Neural progenitor cell (in vitro differentiated cells): ENCODE measurements at places on chromosomes 13 and 19.
A peak's percentile ranks its signal among the peaks of the same experiment; 100 is the strongest.

DNA sequence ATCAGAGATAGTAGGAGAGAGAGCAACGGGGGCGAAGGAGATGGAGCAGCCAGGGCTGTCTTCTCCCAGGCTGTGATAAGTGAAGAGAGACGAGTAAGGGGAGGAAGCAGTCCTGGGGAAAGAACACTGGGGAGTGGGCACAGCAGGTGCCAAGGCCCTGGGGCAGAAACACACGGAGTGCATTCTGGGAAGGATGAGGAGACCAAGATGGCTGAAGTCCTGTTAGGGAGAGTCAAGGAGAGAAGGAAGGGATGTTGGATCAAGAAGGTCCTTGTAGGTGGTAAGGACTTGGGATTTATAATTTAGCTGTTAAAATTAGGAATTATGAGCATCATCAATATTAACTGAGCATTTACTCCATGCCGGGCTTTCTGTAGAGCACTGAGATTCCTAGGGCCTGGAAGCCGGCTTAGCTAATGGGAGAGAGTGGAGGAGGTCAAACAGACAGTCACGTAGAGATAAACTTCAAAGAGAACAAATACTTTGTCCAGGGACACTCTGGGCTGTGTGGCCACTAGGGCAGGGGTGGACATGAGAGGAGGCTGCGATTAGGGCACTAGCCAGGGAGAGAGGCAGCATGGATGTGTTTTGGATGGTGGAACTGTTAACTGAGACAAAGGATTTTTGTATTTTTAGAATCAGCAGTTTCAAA, 134.2 kb upstream of the PEG3 start:
- DNase-seq: no peak

GRCh38 chr19:53915000-53915399, 5.9 kb downstream of the CACNG7 start:
- DNase-seq: peak; percentile 20

DNA sequence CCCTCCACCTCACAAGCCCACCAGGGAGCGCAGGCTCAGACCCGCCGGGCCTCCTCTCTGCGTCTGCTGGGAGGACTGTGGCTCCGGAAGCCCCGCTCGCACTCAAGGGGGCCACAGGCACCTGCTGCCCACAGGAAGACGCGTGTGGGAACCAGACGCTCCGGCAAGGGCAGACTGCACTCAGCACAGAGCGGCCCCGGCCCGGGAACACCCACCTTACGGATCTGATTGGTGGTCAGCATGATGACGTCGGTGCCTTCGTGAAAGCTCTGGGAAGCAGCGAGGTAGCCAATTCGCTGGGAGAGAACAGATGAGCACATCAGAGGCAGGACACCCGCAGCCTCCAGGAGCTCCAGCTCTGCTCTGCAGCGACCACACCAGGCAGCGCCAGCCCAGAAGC, 14.6 kb downstream of the AP3D1 start:
- no peak for DNase-seq

DNA sequence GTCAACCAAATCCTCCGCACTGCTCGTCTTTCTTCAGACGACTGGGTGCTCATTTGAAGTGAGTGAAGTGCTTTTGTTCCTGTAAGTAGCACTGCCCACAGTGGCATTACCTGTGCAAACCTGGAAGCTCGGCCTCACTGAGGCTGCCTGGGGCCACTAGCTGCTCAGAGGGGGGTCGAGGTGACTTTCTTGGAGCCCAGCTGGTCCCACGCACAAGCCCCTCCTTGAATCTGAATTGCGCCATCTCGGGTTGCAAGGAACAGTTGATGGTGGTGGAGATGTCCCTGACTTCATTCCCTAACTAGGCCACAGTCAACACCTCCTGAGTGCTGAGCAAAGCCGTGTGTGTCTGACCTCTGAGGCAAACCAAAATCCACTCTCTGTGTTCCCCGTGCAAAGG, 79.3 kb upstream of the GPR183 start:
- DNase-seq: no peak

DNA sequence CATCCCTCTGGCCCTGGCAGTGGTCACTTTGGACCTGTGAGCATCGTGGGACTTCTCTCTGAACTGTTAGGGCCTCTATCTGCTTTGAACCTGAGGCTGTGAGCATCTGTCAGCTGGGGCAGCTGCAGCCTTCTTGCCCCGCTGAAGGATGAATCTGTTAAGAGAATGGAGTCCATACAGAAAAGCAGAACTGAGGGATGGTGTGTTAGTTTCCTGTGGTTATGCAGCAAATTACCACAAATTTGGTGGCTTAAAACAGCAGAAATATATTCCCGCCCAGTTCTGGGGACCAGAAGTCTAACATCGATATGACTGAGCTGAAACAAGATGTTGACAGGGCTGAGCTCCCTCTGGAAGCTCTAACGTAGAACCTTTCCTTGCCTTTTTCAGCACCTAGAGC, 1.6 kb upstream of the ZNF497 start:
- DNase-seq: no peak

GRCh38 chr19:55265173-55265572, 6.4 kb upstream of the PPP6R1 start:
- DNase-seq: no peak

DNA sequence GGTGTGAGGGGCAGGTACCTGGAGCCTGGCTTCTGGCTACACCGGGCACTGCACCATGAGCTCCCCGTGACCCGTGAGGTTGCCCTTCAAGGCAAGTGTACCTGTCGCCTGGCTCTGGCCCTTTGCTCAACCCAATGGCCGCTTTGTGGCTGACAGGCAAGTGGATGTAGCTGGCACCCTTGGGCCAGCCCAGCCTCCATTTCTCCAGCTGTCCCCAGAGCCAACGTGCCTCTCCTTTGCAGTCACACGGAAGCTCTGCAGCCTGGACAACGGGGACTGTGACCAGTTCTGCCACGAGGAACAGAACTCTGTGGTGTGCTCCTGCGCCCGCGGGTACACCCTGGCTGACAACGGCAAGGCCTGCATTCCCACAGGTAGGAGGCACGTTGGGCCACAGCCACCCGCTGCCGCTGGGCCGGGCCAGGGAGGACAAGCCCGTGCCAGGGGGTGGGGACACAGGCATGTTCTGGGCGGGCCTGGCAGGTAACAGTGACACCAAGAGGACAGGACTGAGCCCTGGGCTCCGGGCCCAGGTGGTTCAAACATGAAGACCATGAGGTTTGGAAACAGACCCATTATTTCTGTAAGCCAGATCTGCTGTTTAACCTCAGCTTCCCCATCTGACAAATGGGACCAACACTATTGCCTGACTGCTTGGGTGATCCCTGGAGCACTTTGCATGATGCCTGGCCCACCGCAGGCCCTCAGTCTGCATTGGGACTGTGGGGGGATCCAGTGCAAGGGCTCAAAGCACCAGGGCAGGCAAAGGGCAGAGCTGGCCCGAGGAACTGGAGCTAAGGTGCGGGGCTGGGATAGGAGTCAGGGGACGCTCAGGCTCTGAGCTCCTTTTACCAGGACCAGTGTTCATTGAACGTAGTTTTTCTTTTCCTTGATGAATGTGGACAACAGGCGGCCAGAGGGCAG, 17.5 kb upstream of the PROZ start:
- no peak for DNase-seq
